ENCODE measurements at places on chromosomes 7 and 10.

DNA sequence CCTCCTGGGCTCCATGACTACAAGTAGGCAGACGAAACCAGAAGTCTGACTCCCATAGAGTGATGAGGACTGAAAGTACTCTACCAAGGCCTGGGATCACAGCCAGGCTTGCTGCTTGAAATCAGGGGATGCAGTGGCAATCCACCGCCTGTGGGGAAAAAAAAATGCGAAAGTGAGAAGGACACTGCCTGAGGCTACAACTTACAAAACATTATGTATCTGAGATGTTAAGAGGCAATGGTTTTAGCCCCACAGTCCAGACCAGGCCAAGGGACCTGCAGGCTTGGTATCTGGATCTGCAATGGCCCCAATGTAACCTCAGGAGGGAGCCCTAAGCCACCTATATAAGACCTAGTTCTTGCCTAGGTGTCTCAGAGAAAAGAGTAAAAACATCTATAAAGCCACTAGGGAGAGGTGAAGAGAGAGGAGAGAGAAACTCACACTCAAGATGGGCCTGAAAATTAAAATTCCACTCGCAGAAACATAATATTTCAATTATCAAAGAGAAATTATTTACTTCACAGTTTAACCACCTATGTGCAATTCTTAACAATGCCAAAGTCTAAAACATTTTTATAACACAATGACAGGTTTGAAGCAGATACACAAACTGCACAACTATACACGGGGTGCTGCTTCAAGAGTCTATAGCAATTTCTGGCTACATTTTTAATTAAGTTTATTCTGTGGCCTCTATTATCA lies 13.9 kb downstream of the DNAJC1 start:
- DNase-seq = peak; percentile 20

DNA sequence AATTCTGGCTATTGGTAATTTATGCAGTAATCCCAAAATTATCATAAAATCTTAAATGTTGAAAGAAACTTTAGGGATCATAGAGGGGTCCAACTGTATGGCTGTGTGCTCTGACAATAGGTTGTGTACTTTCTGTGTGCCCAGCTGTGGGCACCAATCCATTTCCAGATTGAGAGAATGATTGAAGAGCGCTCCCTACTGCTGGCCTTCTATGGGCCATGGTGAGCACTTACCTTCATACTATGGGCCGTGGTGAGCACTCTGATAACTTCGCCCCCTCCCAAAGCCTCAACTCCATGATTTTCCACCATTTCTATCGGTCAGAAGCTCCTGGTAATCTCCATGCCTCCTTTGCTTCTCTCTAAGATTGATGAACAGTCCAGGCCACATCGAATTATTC lies 118.6 kb downstream of the STRA8 start:
- DNase-seq = no peak

GRCh38 chr10:69397972-69398371 lies 18.7 kb downstream of the TACR2 start:
- DNase-seq = no peak

DNA sequence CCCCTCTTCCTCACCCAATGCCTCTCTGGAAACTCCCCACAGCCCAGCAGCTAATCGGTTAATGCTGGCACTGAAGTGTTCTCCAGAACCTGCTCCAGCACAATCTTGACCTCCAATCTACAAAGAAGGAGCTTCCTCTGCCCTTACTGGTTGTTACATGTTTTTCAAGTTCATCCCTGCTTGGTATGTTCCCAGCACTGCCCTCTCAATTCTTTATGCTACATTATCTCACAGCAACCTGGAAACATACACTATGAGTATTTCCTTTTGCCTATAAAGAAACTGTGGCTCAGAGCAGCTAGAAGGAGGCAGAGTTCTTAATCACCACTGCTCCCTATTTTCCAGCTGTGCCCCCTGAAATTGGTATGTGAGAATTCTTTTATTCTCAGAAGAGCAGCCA lies 84.1 kb upstream of the KMT2E start:
- DNase-seq = no peak

GRCh38 chr10:119461380-119461779 lies 81.1 kb downstream of the RGS10 start:
- DNase-seq = no peak

DNA sequence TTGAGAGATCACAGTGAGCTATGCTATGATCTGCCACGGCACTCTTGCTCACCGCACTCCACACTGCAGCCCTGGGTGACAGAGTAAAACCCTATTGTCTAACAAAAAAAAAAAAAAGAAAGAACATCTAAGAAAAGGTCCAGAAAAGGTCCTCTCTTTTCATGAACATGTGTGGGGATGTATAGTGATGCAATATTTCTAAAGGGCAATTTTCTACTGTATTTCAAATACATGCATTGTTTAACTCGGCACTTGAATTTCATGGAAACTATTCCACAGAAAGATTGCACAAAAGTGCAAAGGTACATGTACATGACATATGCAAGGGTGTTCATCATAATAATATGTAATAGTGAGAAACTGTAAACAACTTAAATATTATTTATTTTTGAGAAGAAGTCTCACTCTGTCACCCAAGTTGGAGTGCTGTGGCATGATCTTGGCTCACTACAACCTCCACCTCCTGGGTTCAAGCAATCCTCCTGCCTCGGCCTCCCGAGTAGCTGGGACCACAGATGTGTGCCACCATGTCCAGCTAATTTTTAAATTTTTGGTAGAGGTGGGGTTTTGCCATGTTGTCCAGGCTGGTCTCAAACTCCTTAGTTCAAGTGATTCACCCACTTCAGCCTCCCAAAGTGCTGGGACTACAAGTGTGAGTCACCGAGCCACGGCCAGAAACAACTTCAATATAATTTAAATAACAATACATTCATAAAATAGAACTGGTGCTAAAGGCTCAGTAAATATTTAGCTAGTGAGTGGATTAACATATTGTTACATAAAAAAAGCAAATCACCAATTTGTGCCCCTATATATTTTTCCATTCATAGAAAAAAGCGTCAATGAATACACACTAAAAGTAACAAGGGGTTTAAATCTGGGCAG lies 1.3 kb upstream of the PPRC1 start:
- DNase-seq = no peak

DNA sequence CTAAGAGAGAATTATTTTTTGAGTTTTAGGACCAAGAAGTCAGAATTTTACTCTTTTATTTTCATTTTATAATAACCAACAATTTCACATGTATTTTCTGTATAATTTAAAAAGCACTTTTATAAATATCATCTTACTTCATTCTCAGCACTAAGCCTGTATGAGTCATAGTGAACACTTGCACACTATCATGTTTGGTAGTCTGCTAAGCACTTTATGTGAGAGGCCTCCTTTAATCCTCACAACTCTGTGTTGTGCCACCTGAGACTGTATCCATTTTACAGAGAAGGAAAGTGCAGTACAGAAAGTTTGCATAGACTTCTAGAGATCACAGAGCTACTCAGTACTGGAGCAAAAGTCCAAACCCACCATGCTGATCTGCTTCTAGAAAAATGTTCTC lies 939.6 kb downstream of the NRG3 start:
- no peak for DNase-seq

GRCh38 chr10:12844811-12845483 lies 156.6 kb downstream of the CCDC3 start:
- DNase-seq = no peak

DNA sequence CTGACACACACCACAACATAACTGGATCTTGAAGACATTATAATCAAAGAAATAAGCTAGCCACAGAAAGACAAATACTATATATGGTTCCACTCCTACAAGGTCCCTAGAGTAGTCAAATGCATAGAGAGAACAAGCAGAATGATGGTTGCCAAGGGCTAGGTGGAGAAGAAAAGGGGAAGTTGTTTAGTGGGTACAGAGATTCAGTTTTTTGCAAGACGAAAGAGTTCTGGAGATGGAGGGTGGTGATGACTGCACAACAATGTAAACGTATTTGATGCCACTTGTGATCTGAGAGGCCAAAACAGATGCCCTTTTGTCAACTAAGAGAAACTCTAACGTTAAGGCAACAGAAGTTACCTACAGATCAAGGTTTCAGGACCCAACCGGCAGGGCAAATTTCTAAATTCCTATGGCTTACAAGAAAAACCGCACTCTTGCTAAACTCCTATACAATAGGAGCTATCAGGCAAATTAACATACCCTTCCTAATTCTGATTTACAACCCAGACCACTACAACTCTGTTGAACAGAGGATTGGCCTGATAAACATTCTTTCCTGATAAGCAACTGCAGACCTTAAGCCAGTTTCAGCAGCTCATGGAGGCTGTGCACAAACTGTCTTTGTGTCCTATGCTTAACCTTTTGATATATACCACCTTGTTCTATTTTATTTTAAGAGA lies 69.0 kb downstream of the FAM107B start:
- no peak for DNase-seq

DNA sequence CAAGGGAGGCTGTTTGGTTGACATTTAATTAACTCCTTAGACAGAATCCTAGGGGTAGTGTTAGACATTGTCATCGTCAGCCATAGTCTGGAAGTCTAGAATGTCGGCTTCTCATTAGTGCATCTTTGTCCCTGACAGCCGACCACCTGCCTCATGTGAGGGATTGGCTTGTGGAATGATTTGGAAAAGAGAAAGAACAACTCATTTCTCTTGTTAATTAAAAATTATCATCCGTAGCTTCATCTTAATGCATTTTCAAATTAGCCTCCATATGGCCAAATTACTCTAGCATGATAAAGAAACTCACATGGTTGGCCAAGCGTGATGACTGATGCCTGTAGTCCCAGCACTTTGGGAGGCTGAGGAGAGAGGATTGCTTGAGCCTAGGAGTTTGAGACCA lies 97.7 kb upstream of the PARD3 start:
- DNase-seq = no peak

GRCh38 chr7:95623788-95624187 lies 27.5 kb upstream of the PDK4 start:
- no peak for DNase-seq

DNA sequence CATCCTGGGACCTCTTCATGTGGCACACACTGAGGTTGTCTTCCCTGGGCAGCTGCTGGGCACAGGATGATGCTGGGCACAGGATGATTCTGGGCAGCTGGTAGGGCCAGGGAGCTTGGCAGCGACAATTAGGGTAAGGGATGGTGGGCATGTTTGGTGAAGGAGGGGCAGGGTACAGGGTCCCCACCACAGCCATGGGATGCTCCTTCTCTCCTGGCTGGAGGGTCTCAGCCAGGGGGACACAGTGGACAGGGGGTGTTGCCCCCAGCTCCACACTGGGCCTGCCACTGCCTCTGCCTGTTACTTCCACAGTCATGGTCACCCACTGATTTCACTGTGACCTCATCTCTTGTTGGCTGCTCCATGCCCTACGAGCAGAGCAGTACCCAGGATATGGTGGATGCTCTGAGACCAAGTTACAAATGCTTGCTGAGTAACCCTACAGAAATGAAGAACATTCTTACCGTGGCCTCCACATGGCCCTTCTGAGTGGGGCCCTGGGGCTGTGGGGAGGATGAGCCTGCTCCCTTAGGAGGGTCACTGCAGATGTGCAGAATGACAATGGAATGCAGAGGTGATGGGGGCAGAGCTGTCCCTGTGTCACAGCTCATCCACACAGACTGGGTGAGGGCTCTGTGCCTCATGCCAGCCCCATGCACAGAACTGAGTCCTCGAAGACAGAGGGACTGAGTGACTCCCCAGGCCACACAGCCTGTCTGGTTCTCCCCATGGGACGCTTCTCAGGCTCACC lies 28.4 kb upstream of the RET start:
- no peak for DNase-seq

GRCh38 chr10:119919271-119919670 lies 26.7 kb downstream of the SEC23IP start:
- no peak for DNase-seq

- no peak for DNase-seq
Measured at GRCh38 chr7:90625562-90625961, 29.4 kb downstream of the CDK14 start.

GRCh38 chr7:24134535-24134934 lies 149.5 kb upstream of the NPY start:
- no peak for DNase-seq

DNA sequence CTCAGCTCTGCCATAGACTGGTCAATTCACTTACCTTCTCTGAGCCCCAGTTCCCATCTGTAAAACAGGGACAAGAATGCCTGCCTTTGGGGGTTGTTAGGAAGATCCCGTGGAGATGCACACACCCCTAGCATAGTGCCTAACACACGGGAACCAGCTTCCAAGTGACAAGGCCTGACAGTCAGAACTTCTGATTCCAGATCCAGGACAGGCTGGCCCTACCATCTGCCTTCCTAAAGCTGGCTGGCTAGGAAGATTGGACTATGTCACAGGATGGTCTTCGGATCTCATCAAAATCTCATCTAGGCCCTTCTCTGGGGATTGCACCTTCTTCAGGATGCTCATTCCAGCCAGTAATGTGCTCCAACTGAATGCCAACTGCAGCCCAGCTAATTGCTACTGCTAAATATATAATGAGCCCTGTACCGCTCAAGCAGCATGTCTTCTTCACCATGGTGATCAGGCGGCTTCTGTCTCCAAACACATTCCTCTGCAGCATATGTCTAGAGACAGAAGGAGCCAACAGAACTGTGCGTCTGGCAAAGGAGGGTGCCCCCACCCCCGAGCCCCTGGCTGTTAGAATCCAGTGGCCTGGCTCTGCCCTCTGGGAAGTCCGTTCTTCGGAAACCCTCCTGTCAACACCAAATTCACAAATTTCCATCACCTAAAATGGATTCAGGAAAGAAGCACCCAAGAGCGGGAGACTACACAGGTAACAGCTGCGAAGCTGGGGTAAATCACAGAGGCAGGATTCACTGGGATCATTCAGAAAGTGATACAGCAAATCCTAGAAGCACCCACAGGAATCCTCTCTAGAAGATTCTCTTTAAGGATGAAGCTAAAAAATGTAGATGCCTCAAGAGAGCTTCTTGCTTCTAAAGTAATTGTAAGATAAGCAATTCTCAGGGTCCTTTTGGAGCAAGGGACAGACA lies 142.1 kb upstream of the EEPD1 start:
- no peak for DNase-seq

GRCh38 chr7:4734587-4735345 lies 40.7 kb upstream of the AP5Z1 start:
- no peak for DNase-seq

DNA sequence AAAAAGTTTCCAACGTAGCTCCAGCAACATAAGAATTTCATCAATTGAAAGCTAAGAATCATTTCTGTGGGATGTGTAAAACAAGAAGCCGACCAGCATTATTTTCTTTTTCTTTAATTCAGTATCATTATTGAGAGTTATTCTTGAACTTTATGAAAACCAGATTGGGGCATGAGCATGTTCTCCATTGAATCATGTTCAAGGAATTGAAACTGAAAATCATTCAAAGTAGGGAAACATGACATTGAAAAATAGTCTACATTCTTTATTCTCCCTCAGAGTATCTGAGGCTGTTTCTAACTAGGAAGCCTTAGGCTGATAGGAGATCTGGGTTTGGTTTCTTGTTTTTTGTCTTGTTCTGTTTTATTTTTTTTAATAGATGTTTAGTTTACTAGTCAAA lies 253.7 kb downstream of the DYNC1I1 start:
- DNase-seq = no peak

GRCh38 chr7:105985229-105985628 lies 22.2 kb downstream of the CDHR3 start:
- no peak for DNase-seq

Measured in activated CD4-positive, alpha-beta T cell treated with anti-CD3 and anti-CD28 coated beads, Interleukin-2, amount 50 U/mL, for 48 hours (primary cell).